Ovary (tissue), 10 donors: ENCODE measurements at places on chromosomes 16 and 17.

GRCh38 chr16:65832679-65833078, 533.8 kb upstream of the CDH5 start:
- no peak for DNase-seq

GRCh38 chr17:57672971-57673370, 72.1 kb downstream of the CCDC182 start:
- no peak for DNase-seq

DNA sequence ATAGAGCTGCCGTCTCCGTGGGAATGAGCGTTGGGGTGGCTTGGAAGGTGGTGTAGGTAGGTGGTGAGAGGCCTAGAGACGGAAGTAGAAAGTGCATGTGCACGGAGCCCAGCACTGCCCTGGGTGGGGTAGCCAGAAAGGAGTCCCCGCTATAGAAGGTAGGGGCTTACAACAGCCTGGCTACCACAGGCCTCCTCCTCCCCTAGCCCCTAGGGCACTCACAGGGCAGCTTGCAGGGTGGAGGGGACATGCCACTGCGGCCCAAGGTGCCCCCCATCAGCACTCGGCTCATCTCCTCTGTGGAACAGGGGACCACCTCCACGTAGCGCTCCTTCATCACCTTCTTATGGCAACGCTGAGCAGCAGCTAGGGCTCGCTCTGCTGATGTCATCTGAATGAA, 5.0 kb downstream of the ESRP2 start:
- no peak for DNase-seq

GRCh38 chr16:72985148-72985941, 62.6 kb downstream of the ZFHX3 start:
- DNase-seq = no peak

GRCh38 chr17:59761385-59762048, 54.1 kb downstream of the VMP1 start:
- DNase-seq = no peak

GRCh38 chr17:76934561-76935320, 66.5 kb downstream of the MGAT5B start:
- no peak for DNase-seq

- no peak for DNase-seq
Measured at GRCh38 chr16:87190288-87191230, 126.6 kb downstream of the C16orf95 start.

DNA sequence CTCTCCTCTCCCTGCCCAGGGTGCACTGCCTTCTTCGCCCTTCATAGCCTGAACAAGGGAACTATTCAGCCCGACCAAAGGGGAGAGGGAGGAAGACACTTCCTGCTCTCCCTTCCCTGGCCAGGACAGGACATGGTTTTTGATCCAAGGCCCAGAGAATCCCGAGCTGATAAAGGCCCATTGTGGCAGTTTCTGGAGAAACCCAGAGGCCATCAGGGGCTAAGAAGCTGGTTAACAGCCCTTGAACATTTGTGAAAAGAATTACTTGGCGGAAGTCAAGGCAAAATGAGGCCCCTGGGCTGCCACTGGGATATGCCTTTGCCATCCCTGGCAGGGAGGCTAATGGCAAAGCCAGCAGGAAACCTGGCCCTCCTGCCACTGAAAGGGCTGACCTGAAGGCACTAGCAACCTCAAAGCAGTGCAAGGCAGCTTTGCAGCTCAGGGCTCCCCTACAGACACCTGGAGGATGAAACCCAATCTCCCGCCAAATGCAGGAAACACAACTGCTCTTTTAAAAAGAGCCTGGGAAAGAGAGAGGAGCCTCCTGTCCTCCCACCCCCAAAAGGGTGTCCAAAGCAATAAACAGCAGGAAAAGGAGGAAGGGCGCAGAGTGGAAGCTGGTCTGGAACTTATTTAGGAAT, 12.6 kb downstream of the PHB1 start:
- DNase-seq = no peak

DNA sequence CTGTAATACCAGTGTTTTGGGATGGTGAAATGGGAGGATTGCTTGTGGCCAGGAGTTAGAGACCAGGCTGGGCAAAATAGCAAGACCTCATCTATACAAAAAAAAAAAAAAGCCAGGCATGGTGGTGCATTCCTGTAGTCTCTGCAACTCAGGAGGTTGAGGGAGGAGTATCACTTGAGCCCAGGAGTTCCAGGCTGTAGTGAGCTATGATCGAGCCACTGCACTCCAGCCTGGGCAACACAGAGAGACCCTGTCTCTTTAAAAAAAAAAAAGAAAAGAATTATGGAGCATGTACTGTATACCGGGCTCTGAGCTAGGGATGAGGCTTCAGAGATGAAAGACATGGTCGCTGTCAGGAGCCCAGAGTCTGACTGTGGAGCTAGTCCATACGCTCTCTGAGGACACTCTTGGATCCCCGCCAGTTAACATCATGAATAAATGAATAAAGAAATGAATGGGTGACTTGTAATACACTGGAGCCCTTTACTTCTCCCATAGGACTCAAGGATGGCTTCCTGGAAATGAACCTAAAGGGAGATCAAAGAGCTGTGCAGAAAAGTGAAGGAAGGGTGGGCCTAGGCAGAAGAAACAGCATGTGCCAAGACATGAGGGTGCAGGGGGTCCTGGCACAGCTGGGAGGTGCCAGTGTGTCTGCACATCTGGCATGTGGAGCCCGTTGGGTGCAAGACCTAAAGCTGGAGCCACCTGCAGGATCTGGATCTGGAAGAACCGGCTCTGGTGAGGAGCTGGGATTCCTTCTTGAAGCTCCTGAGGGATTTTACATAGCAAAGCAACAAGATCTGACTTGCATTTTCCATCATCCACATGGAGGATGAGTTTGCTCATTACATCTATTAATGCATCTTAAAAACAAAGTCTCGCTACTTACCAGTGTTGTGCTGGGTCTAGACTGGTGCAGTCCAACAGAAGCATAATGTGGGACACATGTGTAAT, 120.4 kb downstream of the IRX3 start:
- DNase-seq = no peak

GRCh38 chr17:37231887-37232286, 143.9 kb upstream of the C17orf78 start:
- DNase-seq = no peak

GRCh38 chr16:50593410-50594150, 45.4 kb downstream of the NKD1 start:
- DNase-seq = no peak

DNA sequence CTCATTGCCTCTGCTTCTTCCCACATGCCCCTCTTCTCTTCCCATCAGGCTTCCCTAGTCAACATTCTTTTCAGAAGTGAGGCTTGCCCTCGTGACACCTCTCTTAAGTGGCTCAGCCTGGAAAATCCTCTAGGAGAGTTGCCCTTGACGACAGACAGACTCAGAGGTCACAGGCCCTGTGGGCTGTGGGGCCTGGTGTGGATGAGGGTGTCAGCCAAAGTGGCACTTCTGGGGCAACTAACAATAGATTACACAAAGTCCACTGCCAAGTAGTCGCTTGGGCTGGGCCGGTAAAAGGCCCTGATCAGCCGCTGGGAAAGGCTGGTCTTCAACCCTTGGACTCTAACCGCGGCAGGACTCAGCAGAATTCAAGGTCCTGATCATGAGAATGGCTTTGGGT, 33.7 kb upstream of the METTL16 start:
- DNase-seq = no peak

GRCh38 chr17:71337938-71338337, 782.9 kb upstream of the SOX9 start:
- DNase-seq = no peak

DNA sequence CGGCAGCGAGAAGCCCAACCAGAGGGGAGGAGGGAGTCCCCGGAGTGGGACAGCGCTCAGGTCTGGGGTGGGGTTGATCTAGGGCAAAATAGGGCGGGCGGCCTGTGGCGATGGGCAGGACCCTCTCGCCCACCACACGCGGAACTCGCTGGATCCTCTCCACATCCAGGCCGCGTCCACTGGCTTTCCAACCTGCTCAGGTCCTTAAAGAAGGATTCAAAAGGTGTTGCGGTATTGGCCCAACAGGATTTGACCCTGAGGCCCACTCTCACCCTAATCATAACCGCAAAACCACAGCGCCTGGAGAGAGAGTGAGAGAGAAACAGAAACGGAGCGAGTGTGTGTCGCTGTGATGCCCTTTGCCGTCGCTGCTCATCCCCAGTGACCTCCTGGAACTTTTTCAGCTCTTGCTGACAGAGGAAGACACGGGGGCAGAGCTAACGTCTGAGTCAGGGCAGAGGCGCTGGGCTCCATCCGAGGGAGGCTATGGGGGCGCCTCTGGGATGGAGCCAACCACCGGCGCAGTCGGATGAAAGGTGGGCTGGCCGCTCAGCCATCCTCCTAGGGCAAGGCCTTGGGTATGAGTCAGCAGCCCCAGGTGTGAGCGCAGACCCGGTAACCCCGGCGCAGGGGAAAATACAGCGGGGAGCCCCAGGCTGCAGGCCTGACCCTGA, 16.7 kb upstream of the OR1F1 start:
- DNase-seq = no peak

DNA sequence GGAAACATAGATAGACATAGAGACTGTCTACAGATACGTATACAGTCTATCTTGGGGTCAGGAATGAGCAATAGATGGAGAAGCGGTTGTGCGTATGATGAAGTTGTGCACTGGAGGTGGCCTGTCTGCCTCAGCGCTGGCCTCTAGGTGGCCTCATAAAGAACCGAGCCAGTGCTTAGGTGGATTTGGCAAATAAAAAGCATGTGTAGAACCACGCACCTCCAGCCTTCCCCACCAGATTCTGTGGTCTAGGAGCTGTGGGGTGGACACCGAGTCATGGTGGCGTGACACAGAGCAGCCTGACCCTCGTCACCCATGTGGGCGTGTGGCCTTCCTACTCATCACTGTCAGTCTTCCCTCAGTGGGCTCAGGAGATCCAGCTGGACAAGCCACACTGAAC, 34.0 kb downstream of the PGS1 start:
- DNase-seq = no peak

- no peak for DNase-seq
Measured at GRCh38 chr17:49018116-49018612, 21.0 kb downstream of the IGF2BP1 start.

DNA sequence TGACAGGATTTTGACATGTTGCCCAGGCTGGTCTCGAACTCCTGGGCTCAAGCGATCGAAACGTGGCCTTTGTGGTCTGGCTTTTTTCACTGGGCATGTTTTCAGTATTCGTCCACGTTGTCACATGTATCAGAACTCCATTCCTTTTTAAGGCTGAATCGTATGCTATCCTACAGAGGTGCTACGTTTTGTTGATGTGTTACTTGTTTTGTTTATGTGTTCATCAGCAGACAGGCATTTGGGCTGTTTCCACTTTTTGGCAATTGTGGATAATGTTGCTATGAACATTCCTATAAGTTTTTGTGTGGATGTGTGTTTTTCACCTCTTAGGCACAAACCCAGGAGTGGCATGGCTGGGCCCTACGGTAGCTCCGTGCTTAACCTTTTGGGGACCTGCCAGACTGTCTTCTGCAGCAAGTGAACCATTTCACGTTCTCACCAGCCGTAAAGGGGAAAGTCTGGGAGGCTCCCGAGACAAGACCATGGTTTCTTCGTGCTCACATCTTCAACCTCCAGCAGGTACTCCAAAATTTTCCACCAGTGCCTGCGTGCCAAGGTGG, 26.9 kb downstream of the ADCY9 start:
- no peak for DNase-seq

GRCh38 chr16:24216961-24217360, 39.2 kb upstream of the CACNG3 start:
- no peak for DNase-seq

DNA sequence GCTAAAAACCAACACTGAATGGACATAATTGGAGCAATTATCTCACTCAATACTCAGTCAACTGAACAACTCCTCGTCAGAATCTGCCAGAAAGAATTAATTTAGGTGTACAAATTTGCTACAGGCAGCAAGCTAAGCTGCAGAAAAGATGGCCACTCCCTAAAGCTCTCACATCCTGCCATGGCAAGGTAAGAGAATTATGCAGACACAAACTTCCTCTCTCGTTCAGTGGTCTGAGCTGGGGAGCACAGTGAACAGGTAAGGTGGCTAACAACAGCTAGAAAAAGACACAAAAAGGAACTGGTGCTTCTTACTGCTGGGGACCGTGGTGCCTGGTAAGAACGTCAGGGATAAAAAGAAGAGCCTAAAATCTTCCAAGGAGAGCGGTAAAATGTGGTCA, 74.9 kb upstream of the BCAR1 start:
- no peak for DNase-seq

DNA sequence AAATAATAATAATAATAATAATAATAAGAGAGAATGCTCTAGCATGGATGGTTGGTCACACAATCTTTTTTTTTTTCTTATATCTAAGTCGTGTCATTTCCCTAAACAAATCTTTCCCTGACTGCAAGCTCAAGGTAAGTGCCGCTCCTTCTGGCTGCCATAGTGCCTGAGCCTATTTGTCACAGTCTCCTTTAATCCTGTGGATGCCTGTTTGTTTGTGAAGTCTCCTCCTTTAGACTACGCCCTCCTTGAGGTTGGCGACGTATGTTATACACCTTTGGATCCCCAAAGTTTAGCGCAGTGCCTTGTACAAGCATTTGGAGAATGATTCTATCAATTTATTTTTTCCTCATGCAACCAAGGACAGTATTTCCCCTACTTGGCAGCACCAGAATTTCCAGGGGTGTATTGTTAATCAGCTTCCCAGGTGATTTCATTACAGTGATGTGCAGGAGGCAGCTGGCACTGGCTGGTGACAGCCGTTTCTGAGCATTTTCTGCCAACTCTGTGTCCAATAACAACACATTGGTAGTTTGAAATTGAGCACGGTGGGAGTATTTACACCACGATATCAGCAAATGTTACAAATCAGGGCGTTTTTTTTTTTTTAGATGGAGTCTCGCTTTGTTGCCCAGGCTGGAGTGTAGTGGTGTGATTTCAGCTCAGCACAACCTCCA, 26.6 kb downstream of the TMEM238L start:
- no peak for DNase-seq

- DNase-seq = peak; percentile 93
Measured at GRCh38 chr16:3106205-3106928, 6.0 kb upstream of the ZNF205 start.

- DNase-seq = no peak
Measured at GRCh38 chr17:34403006-34403405, 40.0 kb upstream of the CCL1 start.

DNA sequence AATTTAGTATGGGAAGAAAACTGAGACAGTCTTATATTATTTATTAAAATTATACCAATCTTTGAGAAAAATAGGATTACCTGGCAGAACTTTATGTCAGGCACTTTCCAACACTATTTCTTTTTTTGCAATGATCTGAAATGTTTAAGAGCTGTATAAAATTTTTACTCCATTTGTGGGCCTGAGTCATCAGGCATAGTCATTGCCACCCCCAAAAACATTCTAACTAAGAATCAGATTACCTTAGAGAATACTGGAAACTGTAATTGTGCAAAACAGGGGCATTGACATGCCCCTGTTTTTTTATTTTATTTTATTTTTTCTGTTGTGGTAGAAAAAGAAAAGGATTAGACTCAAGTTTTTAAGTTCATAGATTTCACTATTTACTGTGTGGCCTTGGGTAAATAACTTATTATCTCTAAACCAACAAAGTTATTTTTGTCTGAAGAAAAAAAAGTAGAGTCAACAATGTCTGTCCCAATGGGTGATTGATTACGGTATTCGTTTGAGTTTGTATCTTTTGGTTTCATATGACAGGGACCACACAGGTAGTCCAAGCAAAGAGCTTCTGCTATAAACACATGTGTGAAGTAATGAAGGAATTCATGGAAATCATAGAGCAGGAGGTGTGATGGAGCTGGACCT, 24.6 kb downstream of the VAT1L start:
- DNase-seq = no peak

- DNase-seq = peak; percentile 53
Measured at GRCh38 chr16:75304521-75305363, 53.3 kb upstream of the BCAR1 start.
